ENCODE measurements at places on chromosomes 3 and 15. TPM values are rescaled to one million over a fixed set of nuclear protein-coding genes. Genes with fewer than 3 reads are reported as not detected.

DNA sequence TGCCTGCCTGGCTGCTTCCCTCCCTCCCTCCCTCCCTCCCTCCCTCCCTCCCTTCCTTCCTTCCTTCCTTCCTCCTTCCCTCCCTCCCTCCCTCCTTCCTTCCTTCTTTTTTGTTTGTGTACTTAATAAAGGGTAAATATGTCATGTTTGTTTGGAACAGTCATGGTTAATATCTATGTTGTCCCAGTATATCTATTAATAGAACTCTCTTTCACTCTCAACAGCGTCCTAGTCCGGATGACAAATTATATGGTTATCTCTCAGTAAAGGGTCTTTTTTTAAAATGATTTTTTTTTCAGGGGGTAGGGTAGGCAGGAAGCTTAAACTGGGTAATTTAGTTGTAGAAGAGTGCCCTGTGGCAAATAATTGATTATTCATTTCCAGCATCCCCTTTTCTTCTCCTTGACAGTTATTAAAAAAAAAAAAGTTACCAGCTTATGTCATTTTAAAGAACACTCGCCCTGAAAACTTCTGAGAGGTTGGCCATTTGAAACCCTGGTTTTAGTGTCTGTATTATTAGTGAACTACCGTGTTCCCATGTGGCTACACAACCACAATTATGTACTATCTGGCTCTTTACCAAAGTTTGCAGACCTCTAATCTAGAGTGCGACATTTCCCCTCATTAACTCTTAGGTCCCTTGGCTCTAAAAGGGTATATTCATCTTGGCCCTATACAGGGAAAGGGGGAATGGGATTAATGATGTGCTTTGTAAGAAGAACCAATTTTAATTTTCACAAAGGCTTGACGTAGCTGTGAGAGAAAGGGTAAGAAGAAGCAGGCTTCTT lies 13.7 kb downstream of the TAGLN3 start:
- no peak for DNase-seq

Gene FETUB
- not detected for total RNA-seq

Gene LRRC34
- 2.1 TPM for total RNA-seq

Gene ZCWPW2
- total RNA-seq: not detected

- no peak for DNase-seq
These were observed 58.6 kb downstream of the SPSB4 start for GRCh38 chr3:141109751-141110150.

- no peak for DNase-seq
These were observed 145.6 kb upstream of the SLC2A2 start for GRCh38 chr3:171172070-171172469.

DNA sequence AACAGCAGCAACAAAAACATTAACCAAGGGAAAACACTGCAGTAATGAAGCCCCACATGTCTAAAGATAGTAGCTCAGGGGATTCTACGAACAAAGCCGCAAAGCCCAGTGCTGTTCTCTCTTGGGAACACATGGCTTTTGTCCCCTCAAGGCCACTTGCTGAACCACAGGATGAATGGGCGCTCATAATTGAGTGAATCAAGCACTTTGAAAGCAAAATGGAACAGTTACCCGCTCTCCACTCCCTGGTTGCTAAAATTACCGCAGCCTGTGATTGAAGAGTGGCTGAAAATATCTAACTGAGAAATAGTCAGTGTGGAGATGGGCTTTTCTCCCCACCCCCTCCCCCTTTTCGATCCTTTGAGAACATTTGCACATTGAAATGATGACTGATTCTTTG lies 39.6 kb downstream of the RASGRF1 start:
- no peak for DNase-seq

Gene CPNE9
- 0.11 TPM for total RNA-seq

DNA sequence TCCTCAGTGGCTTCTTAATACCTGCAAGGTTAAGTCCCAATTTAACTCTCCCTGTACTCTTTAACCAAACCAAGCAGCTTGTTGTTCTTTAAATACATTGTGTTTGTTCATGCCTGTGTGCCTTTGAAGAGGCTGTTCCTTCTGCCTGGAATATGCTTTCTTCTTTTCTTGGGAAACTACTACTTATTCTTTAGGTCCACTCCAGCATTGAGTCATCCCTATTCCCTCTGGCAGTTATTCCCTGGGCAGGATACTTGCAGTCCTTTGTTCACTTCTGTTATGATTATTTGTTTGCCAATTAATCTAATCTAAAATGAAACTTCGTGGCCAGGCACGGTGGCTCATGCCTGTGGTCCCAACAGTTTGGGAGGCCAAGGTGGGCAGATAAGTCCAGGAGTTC lies 139.3 kb downstream of the ZNF609 start:
- DNase-seq: no peak

DNA sequence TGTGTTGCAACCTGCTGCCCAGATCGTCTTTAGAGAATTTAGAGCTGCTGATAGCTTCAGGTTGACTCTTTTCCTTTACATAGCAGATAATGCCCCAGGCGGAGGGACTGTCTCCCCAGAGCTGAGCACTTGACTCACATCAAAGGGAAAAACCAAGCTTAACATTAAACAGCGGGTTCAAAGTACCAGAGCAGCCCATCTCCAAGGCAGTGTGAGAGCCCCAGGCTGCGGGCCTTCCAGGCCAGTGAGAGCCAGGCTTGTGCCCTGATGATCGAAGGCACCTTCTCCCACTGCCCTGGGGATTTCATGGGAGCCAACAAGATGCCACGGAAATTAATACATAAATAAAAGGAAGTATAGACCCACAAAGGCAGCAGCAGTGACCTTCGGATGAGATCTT lies 275.6 kb downstream of the XXYLT1 start:
- DNase-seq: no peak

DNA sequence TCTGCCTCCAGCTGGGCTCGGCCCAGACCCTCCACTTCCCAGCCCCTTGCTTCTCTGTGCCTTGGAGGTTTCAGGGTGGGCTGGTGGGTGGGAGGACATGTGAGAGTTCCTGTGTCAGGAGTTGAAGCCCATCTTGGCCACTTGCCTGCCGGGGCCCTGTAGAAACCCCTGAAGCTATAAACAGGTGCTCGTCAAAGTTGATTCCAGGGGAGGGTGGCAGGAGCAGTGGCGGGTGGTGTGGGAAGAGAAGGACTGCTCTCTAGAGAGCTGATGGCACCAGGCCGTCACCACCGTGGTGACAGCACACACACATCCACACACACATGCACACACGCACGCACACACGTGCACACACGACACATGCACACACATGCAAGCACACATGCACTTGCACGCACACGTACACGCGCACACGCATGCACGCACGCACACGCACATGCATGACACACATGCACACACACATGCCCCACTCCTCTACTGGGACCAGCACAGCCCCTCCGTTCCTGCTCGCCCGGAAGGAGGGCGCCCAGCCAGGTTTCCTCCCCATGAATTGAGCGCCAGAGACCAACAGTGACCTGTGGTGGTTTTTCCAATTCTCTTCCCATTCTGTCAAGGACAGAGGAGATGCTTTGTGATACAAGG lies 56.3 kb upstream of the CGNL1 start:
- DNase-seq: no peak

DNA sequence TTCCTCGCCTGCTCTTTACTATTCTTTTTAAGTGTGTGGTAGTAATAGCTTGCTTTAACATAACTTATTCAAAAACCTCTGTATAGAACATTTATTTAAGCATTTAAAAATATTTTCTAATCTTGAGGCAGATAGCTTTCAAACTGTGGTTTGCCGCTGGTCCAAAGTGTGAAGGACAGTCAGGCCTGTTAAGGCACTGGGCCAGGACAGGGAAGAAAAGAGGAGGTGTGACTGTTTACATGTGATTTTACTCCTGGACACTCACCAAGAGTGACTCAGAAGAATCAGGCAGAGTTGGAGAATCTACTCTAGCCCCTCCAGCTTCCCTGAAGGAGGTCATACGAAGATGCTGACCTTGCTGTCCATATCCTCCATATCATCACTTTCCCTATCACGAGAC lies 44.7 kb downstream of the CEP152 start:
- no peak for DNase-seq

- no peak for DNase-seq
These were observed 18.9 kb downstream of the ILDR1 start for GRCh38 chr3:122003112-122003511.

DNA sequence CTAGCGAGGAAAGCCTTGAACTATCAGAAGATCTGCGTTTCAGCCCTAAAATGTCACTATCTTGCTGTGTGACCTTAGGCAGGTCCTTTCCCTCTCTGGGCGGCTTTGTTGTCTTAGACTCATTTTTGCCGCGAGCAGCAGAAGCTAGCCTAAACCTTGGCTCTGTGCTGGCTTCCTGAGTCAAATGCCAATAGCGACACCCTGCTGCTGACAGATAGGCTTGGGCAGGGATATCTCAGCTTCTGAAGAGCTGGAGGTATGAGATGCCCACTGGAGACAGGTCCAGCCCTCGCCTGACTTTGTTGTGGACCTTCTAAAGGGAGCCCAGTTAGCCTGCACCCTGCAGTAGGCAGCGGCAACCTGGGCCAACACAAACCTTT lies 1.3 kb downstream of the ADAMTSL3 start:
- no peak for DNase-seq

Gene IL17RE
- total RNA-seq: 1.4 TPM

Gene PIK3CA
- 16.0 TPM for total RNA-seq

Gene NTRK3
- total RNA-seq: 0.71 TPM

GRCh38 chr15:32104061-32104995 lies 74.0 kb downstream of the CHRNA7 start:
- no peak for DNase-seq

Gene GOLGA8R
- total RNA-seq: 4.2 TPM

DNA sequence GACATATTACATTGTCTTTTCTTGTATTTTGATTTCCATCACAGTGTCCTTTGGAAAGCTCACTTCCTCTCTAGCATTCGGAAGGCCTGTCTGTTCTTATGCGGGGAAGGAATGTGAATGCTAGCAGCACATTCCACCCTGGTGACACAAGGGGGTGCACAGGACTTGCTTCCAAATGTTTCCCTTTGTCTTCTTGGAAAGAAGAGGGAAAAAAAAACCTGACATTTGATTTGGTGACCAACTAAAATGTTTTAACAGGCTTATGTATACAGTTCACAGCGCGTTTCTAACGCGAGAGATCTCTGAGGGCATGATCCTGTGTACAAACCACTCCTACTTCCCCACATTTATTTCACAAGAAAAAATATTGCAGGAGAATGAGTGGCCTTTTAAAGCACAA lies 107.6 kb upstream of the FXR1 start:
- no peak for DNase-seq

Gene ADGRG7
- not detected for total RNA-seq

GRCh38 chr15:81297147-81297572 lies 26.8 kb downstream of the STARD5 start:
- DNase-seq: no peak

Gene NAALADL2
- not detected for total RNA-seq

Measured in activated naive CD4-positive, alpha-beta T cell treated with anti-CD3 and anti-CD28 coated beads, Interleukin-2, amount 50 U/mL, for 72 hours (primary cell).